ENCODE measurements at places on chromosomes 5 and 9.

GRCh38 chr5:123093111-123093600, 4.1 kb downstream of the PRDM6 start:
- DNase-seq = no peak

- DNase-seq = no peak
Measured at GRCh38 chr9:133979921-133980863, 11.9 kb downstream of the VAV2 start.

GRCh38 chr5:106481374-106481773, 1189.4 kb downstream of the EFNA5 start:
- DNase-seq = no peak

DNA sequence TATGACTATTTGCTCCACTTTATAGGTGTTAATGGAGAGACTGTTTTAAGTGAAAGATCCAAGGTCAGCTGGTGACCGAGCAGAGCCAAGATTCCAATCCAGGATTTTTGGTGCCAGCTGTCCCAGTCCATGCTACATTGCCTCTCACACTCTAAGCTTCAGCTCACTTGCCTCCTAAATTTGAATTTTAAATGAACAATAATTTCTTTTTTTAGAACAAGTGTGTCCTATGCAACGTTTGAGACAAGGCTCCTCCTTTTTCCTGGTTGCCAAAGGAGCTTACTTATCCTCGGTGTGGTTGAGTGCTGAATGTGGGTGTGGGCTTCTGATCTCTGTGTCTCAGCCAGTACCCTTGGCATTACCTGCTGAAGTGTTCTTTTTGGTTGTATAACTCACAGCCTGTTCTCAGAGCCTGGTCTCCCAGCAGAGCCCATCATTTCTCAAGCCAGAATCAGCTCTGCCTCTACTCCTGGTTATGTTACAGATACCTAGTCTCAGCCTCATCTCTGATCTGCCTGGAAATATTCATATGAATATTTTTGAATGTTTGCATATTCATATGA, 4.0 kb upstream of the PRRC1 start:
- DNase-seq = no peak

GRCh38 chr9:86281593-86282076, 703 bp downstream of the ISCA1 start:
- DNase-seq = no peak

DNA sequence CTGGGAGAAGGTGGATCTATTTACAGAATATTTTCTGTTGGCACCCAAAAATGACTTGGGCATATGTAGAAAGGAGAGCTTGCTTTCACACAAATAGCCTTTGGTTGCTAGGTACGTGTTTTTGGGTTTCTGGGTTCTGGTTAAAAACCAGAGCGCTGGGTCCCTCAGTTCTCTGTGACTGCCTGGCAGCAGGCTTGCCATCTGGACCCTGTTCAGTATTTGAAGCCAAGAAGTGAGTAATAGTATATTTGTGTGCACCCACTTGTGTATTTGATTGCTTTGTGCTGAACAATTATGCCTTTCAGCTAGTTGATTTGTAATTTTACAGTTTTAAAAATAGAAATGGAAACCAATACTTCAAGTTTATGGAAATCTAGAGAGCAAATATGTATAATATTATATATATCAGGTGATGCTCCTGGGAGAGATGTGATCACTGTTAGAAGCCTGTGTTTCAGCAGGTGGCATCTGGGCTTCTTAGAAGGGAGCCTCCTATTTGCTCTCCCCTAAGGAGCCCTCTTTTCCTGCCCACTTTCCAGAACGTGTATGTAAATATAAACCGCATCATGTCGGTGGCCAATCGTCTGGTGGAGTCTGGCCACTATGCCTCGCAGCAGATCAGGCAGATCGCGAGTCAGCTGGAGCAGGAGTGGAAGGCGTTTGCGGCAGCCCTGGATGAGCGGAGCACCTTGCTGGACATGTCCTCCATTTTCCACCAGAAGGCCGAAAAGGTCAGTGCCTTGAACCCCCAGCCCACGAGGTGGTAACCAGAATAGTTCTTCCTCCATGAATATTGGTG, 153.6 kb downstream of the TRIO start:
- DNase-seq = no peak

DNA sequence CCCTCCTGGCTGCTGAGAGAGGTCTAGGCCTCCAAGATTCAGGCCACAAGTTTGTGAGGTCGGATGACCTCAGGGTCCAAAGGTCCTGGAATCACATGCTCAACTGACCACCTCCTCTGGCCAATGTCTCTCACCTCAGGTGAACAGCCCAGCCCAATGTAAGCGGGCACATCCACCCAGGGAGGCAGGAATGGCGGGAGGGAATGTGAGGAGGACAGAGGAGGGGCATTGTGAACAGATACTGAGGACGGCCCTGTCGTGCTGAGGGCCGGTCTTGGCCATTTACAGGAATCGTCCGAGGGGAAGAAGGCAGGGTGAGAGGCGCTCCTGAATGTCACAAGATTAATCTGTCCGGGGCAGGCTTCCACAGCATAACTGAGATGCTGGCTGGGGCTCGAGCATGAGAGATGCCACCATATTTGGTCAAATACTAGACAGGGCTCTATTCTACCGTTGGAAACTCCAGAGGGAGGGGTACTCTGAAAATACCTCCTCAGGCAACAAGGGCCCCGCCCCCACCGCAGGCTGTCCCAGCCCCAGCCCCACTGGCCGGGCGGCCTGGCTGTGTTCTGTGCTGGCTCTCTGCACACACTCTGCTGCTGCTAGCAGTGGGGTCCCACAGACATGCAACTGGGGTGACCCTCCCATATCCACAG, 1.5 kb upstream of the IL17B start:
- no peak for DNase-seq

GRCh38 chr5:157295247-157295646, 29.3 kb downstream of the CYFIP2 start:
- DNase-seq = no peak

DNA sequence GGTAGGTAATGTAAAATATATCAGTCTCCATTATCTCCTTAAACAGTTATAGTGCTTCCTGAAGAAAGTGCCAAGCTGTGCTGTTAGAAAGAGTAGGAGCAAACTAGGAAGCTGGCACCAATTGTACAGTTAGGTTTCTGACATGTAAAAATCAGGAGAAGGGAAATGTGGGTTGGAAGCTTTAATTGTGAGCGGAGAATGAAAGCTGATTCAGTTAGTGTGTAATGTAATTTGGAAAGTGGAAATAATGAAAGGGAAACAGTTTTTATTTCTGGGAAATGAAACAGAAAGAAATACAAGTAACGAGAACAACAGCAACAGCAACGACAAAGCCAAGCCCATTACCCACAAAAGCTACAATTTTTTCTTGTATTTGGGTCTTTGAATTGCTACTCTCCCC, 48.8 kb upstream of the JAK2 start:
- DNase-seq = peak; percentile 24

GRCh38 chr9:126438741-126439401, 112.2 kb downstream of the MVB12B start:
- no peak for DNase-seq

GRCh38 chr5:95235439-95235982, 49.4 kb downstream of the MCTP1 start:
- no peak for DNase-seq

GRCh38 chr5:1673042-1673677, 126.5 kb downstream of the MRPL36 start:
- DNase-seq = no peak

DNA sequence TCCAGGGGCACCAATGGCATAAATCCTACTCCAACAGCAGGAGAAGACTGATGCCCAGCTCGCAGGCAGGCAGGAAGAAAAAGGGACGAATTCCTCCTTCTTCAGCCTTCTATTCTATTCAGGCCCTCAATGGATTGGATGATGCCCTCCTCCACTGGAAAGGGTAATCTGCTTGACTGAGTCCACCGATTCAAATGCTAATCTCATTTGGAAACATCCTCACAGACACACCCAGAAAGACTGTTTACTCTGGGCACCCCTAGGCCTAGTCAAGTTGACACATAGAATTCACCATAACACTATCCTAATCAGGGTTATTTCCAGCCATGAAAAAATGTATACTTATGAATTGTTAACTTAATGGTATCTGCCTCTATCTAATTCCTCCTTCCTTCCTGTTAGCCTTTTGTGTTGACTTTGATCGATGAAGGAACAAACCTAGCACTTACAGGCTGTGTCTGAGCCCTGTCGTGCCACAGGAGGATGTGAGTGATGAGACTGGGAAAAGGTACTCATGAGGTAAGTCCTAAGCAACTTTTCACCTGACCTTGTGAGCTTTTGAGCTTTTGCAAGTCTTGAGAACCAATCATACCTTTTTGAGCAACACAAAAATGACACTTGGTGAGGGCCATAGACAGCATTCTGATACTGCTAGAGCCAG, 36.5 kb downstream of the FOXD1 start:
- DNase-seq = no peak

- DNase-seq = peak; percentile 65
Measured at GRCh38 chr5:75053304-75054133, 1.2 kb upstream of the GCNT4 start.

DNA sequence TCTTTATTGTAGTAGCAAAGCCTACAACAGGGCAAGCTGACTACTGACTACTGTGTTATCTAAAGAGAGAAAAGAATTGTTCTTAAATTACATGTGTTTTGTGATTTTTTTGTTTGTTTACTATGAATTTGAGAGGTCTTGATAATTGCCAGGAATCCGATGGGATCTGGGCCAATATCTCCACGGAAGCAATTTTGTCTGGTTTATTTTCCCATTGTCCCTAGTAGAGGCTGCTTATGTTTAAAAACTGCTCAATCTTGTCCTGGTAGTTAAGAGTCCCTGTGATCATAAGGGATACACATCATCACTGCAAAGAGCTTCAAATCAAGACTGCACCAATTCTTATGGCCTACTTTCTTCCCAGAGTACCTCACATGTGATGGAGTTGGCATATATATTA, 94.4 kb downstream of the GLDC start:
- DNase-seq = no peak

- DNase-seq = no peak
Measured at GRCh38 chr5:4017076-4017803, 421.6 kb downstream of the IRX1 start.

DNA sequence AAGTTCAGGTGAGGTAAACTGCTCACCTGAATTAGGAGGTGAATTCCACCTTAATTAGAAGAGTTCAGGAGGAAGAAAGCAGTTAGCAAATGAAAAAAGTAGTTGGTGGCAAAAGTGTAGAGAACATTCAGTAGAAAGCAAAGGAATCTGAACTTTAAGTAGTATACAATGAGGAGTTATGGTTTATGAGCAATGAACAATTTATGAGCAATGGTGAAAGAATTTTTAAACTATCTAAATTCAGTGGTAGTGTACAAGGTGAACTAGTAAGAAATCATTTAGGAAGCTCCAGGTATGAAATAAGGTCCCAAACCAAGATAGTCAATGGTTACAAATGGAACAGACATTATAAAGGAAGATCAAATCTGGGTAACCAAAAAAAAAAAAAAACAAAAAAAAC, 3.1 kb downstream of the CETN3 start:
- no peak for DNase-seq

GRCh38 chr5:176534640-176535039, 2.6 kb downstream of the RNF44 start:
- DNase-seq = no peak

GRCh38 chr5:53560028-53560427, 411 bp upstream of the NDUFS4 start:
- DNase-seq = no peak

DNA sequence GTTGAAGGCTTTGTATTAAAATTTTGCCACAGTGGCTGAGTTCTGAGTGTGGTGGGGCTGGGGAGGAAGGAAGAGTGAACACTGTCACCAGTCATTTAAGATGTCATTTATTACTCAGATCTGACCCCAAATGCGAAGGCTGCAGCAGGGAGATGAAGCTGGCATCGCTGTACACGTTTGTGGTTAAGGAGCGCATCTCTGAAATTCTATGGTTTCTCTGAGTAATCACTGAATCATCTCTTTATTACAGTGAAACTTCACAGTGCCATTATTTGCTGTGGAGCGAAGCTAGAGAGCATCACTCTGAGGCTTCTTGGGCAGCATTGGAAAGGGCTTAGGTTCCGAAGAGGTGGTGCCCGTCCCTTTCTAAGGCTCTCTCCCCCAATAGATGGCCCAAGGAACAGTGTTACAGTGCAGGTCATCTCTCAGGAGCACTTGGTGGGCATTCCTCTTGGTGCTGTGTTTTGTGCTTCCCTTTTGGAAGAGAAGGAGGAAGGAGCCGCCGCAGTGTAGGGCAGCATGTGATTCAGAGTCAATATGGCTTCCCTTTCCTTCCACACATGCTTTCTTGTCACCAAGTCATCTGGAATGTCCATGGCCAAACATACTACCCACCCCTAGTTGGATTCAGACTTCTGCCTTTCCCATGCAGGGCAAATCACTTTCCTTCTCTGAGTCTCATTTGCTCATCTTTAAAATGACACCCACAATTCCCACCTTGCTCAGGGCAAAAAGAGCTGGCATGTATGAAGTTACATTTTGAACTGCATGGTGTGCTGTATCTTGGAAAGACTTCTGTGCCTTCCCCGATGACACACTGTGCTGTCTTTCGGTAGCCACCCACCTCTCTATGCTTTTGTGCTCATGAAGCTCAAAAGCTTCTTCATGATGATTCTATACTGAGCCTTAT, 9.3 kb upstream of the TEX48 start:
- DNase-seq = peak; percentile 25

DNA sequence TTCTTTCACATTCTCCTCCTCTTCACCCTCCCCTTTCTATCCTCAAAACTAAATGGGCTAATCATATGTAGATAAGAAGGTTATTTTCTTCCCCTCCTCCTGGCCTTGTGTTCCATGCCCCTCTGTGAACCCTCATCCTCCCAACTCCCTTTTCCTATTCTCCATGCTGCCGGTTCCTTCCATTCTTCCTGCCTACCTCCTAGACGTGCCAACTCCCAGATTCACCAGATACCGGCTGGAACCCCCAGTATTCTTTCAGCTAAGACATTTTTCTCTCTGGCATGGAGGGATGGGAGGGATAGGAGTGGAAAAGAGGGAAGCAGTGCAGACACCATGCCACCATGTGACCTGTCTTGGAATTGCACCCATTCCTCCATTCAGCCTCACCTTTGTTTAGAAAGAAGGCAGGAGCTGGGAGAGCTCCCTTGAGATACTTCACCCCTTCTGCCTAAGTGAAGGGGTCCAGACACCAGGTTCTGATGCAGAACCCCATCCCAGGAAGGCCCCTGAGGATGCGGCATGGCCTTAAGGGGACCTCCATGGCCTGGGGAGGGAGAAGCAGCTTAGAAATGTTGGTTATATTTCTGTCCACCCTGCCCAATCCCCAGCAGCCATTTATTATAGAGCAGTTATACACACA, 4.8 kb downstream of the DNAJB5 start:
- DNase-seq = no peak

GRCh38 chr5:178667688-178668087, 40.8 kb upstream of the CLK4 start:
- no peak for DNase-seq

Measured in CD4-positive, alpha-beta T cell treated with Interleukin-4 for 1 hour (primary cell).